ENCODE measurements at places on chromosomes 11 and 22. TPM values are rescaled to one million over a fixed set of nuclear protein-coding genes. Genes with fewer than 3 reads are reported as not detected.

PKP3 gene
- 1.6 TPM for total RNA-seq

LRRC56 gene
- total RNA-seq, result 0.85 TPM

OR9I1 gene
- not detected for total RNA-seq

RIBC2 gene
- not detected for total RNA-seq

DGAT2 gene
- total RNA-seq, result 4.4 TPM

PLEKHA7 gene
- total RNA-seq, result 0.18 TPM

SLC17A6 gene
- total RNA-seq, result not detected

Data from smooth muscle cell of bladder (primary cell).